T-helper 1 cell (primary cell): ENCODE measurements at places on chromosomes 12 and 14.
A peak's percentile ranks its signal among the peaks of the same experiment; 100 is the strongest.

- peak; percentile 61 for DNase-seq
Measured at GRCh38 chr12:67590149-67590790, 58.3 kb upstream of the DYRK2 start.

DNA sequence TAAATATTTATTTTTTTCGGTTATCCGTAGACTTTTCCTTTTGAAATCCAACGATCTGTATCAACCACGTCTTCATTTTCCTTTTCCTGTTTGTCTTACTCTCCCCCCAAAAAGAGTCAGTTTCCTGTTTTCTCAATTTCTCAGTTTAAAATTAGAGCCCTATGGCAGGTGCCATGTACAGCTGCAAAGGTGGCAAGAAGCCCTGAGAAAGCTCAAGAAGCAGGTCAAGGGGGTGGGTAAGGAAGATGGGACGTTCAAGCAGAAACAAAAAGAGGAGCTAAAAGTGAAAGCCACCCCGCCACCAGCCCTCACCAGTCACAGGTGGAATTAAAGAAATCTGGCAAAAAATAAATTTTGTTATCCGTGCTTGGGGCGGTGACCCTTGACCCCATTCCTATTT is 26.7 kb downstream of the SLC35E3 start:
- DNase-seq: no peak

DNA sequence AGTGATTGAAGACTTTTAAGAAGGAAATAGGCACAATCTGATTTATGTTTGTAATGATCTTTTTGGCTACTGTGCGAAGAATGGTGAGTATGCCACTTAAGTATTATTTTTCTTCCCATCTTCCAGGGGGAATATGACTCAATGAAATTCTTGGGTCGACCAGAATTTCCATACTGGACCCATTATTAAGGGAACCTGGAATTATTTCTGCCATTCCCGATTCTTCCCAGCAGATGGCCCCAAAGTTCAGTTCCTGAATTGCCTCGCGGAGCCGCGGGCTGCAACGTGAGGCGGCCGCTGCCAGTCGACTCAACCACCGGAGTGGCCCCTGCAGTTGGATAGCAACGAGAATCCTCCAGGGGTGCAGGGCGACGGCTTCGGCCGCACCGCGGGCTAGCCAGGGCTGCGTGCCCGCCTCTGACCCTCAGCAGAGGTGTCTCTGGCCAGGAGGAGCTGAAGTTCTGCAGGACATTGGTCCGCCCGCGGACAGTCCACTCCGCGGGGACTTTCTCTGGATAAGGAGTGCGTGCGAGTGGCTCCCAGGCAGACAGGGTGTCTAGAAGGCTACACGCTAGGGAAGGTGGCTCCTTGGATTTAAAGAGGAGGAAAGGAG is 628 bp upstream of the TSHR start:
- DNase-seq: peak; percentile 67

- DNase-seq: no peak
Measured at GRCh38 chr12:48004053-48004941, at the start of gene COL2A1. TSS of gene COL2A1 (minus strand) at chr12:48004476. CDS start at chr12:48004321, 155 bp downstream.

DNA sequence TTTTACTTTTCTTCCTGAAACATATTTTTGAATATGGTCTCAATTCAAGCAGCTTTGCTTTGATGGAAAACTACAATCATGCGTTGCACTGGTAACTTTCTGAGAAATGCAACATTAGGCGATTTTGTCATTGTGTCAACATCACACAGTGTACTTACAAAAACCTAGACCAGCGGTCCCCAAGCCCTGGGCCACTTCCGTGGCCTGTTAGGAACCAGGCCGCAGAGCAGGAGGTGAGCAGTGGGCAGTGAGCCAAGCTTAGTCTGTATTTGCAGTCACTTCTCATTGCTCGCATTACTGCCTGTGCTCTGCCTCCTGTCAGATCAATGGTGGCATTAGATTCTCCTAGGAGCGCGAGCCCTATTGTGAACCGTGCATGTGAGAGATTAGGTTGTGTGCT is 163.7 kb upstream of the NOVA1 start:
- DNase-seq: no peak

GRCh38 chr14:70882776-70883492 is 24.3 kb upstream of the PCNX1 start:
- DNase-seq: no peak

GRCh38 chr12:34336619-34337465 is 314.5 kb downstream of the ALG10 start:
- DNase-seq: no peak
